ENCODE measurements at places on chromosomes 13 and 19. TPM values are rescaled to one million over a fixed set of nuclear protein-coding genes. Genes with fewer than 3 reads are reported as not detected.

MCEMP1 gene
- total RNA-seq: not detected

DNA sequence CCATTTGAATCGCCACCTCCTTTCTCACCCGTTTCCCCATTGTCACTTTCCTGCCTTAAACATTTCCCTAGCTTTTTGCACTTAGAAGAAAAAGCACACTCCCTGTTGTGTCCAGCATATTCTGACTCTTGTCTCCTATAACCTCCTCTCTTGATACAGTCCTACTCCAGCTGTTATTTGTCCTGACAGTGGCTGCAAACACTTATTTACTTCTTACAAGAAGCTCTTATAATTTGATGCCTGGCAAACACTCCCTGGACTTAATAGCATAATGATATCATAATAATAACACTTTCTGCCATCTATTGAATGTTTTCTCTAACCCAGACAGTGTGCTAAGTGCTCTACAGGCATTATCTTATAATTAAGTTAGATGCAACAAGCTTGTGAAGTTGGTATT lies 76.6 kb downstream of the DGKH start:
- DNase-seq: no peak

DNA sequence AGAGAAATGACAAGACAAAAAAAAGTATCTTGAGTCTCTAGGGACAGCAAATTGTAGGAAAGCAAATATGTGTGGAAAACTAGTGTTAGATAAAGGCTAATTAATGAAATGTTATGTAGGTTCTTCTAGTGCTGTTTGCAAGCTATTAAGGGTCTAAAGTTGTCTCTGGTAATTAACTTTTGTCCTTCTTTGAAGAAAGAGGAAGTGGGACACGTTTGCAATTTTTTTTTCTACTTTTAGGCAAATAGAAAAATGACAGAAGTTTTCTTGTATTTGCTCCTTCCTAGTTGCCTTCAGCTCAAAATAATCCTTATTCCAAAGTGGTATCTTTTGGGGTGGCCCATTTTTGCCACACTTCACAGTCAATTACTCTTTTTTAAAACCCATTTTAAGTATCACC lies 1877.7 kb upstream of the PRR20A start:
- no peak for DNase-seq

GRCh38 chr19:4279267-4279529 lies 132 bp downstream of the SHD start:
- no peak for DNase-seq

DNA sequence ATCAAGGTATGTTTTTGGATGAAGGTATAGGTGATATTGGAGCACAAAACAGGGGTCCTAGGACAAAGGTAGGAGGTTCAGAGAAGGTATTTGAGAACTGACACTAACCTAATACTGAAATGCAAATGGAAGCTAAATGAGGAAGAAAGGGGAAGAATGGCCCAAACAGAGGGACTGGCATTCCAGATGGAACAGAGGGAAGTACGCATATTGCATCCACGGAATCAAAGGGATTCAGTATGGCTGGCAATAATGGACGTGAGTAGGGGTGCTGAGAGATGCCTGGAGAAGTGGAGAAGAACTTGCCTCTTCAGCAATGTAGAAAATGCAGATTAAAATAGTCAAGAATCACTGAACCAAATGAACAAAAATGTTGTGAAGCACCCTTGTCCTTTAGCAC lies 283.5 kb upstream of the DACH1 start:
- DNase-seq: no peak

Data from endothelial cell (in vitro differentiated cells).